Vagina (tissue), 2 donors: ENCODE measurements at places on chromosomes 6 and 20. TPM values are rescaled to one million over a fixed set of nuclear protein-coding genes. Genes with fewer than 3 reads are reported as not detected.
A peak's percentile ranks its signal among the peaks of the same experiment; 100 is the strongest.

- no peak for DNase-seq
- H3K27me3 ChIP-seq, result no peaks in the 10 kb centered on the region
- no peak overlapping the region for H3K27ac ChIP-seq
- H3K4me3 ChIP-seq, result no peak overlapping the region
Observed at GRCh38 chr6:47457370-47457769, 20.2 kb upstream of the CD2AP start.

DNA sequence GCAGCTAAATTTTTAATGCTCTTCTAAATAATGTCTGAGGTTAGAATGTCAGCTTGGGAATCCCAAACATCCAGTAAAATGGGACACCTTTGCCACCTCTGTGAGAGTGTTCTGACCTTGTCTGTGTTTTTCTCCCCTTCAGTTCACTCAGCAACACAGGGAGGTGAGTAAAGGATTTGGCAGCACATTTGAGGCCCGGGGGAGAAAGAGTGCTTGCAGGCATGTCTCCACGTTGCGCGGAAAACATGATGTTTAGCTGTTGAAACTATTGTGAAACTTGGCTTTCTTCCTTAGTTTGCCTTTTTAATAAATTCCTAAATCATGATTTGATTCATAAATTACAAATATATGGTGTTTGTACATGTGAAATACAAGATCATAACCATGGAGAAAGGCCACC lies 707.8 kb upstream of the FLRT3 start:
- H3K4me3 ChIP-seq, result no peak overlapping the region
- no peaks in the 10 kb centered on the region for H3K27me3 ChIP-seq
- H3K4me1 ChIP-seq, result peaks cover 19% of the 10 kb centered on the region
- no peak for DNase-seq
- no peaks in the 10 kb centered on the region for H3K36me3 ChIP-seq

DNA sequence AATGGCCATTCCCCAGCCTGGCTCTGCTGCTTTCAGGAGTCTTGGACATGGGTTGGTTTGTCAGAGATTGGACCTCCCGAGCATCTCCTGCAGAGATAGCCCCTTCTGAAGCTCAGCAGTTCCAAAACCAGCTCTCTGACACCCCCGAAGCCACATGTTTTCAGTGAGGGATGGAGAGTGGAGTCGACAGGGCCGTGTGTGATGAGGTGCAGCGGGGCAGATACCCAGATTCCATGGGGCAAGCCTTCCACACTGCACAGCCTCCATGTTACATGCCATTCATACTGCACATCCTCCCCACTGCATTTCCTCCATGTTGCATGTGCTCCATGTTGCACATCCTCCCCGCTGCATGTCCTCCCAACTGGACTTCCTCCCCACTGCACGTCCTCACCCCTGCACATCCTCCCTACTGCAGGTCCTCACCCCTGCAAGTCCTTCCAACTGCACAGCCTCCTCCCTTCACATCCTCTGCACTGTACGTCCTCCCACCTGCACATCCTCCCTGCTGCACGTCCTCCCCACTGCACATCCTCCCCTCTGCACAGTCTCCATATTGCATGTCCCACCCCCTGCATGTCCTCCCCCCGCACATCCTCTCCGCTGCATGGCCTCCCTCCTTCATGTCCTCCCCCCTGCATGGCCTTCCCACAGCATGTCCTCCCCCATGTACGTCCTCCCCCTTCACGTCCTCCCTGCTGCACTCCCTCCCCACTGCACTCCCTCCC lies 112.2 kb downstream of the SYNDIG1 start:
- no peaks in the 10 kb centered on the region for H3K4me1 ChIP-seq
- DNase-seq, result peak; percentile 54
- H3K27ac ChIP-seq, result no peak overlapping the region
- H3K4me3 ChIP-seq, result no peak overlapping the region
- H3K36me3 ChIP-seq, result no peaks in the 10 kb centered on the region
- H3K27me3 ChIP-seq, result no peaks in the 10 kb centered on the region

GRCh38 chr6:166553563-166554271 lies 32.8 kb downstream of the RAMACL start:
- no peak for DNase-seq
- no peak overlapping the region for H3K4me3 ChIP-seq
- H3K36me3 ChIP-seq, result no peaks in the 10 kb centered on the region
- H3K27me3 ChIP-seq, result no peaks in the 10 kb centered on the region
- H3K27ac ChIP-seq, result peak overlapping the region; percentile 63

GRCh38 chr20:24994470-24995368 lies 2.2 kb upstream of the APMAP start:
- peaks cover 46% of the 10 kb centered on the region for H3K4me1 ChIP-seq
- H3K27ac ChIP-seq, result peak overlapping the region; percentile 89
- peak; percentile 91 for DNase-seq
- no peaks in the 10 kb centered on the region for H3K36me3 ChIP-seq
- H3K27me3 ChIP-seq, result no peaks in the 10 kb centered on the region

DNA sequence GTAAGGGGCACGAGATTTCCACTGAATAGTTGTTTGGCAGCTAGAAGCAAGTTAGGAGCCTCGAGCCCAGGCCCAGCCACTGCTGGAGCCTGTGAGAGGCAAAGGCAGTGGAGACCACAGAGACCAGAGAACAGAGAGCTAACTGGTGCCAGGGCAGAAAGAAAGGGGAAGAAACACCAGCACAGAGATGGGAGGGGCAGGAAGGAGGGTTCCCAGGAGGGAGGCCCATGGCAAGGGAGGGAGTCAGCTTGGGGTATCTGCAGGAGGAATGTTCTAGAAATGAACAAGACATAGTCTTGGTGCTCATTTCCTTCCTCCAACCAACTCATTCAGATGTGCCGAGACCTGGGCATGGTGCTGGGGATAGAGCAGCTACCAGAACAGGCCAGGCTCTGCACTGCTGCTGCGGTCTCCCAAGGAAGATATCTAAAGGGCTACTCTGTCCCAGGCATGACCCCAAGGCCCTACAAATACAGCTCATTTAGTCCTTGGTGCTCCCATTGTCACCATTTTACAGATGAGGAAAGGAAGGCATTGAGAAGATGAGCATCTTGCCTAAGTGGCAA lies 10.7 kb downstream of the ANGPT4 start:
- no peak overlapping the region for H3K4me3 ChIP-seq
- H3K36me3 ChIP-seq, result no peaks in the 10 kb centered on the region
- no peaks in the 10 kb centered on the region for H3K27me3 ChIP-seq
- no peak overlapping the region for H3K27ac ChIP-seq
- H3K4me1 ChIP-seq, result no peaks in the 10 kb centered on the region

GRCh38 chr20:57883761-57884160 lies 173.9 kb upstream of the PMEPA1 start:
- H3K36me3 ChIP-seq, result no peaks in the 10 kb centered on the region
- peaks cover 34% of the 10 kb centered on the region for H3K4me1 ChIP-seq
- no peak for DNase-seq
- H3K4me3 ChIP-seq, result no peak overlapping the region
- H3K27me3 ChIP-seq, result no peaks in the 10 kb centered on the region
- no peak overlapping the region for H3K27ac ChIP-seq

GRCh38 chr6:26017632-26017966 lies 55.0 kb downstream of the TRIM38 start:
- peaks cover 17% of the 10 kb centered on the region for H3K4me1 ChIP-seq
- H3K27me3 ChIP-seq, result no peaks in the 10 kb centered on the region
- peak overlapping the region; percentile 41 for H3K4me3 ChIP-seq

DNA sequence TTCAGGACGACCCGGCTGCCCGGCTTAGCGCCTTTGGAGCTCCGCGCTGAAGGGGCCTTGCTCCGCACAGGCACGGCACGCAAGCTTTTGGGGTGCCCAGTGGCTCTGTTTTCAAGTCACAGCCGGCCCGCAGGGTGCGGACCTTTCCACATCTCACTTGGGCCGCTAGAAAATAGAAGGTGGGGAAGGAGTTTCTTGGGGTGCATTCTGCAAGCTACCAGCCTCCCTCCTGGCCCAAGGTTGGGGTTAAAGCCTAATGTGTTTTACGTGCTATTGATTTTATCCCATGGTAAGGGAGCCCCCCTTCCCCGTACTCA lies 561 bp downstream of the KAT14 start:
- peak overlapping the region; percentile 85 for H3K27ac ChIP-seq
- no peak for DNase-seq
- no peaks in the 10 kb centered on the region for H3K36me3 ChIP-seq
- H3K4me3 ChIP-seq, result peak overlapping the region; percentile 82

- no peak overlapping the region for H3K27ac ChIP-seq
- no peak for DNase-seq
- H3K27me3 ChIP-seq, result no peaks in the 10 kb centered on the region
- H3K36me3 ChIP-seq, result no peaks in the 10 kb centered on the region
- H3K4me1 ChIP-seq, result no peaks in the 10 kb centered on the region
- no peak overlapping the region for H3K4me3 ChIP-seq
Observed at GRCh38 chr20:44151621-44152416, 35.2 kb downstream of the JPH2 start.

MDN1 gene
- total RNA-seq, result 23.8 TPM

ENPP5 gene
- total RNA-seq, result 2.5 TPM

PRSS16 gene
- 1.2 TPM for total RNA-seq

ULBP2 gene
- not detected for total RNA-seq

ISM1 gene
- total RNA-seq, result 14.5 TPM
